ENCODE measurements at places on chromosomes 6 and 20.

GRCh38 chr6:33949111-33949510 lies 145.3 kb upstream of the MLN start:
- no peak for DNase-seq

DNA sequence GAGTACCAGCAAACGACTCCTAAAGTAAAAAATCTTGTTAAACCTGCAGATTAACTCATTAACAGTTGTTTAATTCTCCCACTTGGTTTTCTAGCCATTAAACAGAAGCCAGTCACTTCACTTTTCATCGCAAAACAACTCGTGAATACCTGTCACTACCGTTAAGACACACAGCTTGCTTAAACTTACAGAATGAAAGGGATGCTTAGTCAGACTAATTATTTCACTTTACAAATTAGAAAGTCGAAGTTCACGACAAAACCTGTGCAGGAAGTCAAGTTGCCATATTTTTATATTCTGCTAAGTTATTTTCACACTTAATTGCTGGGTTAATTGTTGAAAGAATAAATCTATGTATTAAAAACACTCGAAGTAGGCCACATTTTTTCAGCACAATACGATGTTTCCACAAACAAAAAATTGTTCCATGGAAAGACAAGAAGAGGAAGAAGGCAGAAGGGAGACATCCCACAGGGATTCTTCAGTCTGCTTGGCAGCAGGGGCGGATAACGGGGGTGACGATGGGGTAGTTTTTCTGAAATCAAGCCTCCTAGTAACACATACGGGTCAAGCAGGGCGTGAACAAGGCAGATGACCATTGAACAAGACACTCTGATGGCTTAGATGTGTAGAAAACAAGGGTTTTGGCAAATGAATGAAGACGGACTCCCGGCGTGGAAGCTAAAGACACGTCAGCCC lies 933 bp downstream of the SSR1 start:
- no peak for DNase-seq

GRCh38 chr20:51650685-51651134 lies 108.2 kb upstream of the NFATC2 start:
- DNase-seq = no peak

DNA sequence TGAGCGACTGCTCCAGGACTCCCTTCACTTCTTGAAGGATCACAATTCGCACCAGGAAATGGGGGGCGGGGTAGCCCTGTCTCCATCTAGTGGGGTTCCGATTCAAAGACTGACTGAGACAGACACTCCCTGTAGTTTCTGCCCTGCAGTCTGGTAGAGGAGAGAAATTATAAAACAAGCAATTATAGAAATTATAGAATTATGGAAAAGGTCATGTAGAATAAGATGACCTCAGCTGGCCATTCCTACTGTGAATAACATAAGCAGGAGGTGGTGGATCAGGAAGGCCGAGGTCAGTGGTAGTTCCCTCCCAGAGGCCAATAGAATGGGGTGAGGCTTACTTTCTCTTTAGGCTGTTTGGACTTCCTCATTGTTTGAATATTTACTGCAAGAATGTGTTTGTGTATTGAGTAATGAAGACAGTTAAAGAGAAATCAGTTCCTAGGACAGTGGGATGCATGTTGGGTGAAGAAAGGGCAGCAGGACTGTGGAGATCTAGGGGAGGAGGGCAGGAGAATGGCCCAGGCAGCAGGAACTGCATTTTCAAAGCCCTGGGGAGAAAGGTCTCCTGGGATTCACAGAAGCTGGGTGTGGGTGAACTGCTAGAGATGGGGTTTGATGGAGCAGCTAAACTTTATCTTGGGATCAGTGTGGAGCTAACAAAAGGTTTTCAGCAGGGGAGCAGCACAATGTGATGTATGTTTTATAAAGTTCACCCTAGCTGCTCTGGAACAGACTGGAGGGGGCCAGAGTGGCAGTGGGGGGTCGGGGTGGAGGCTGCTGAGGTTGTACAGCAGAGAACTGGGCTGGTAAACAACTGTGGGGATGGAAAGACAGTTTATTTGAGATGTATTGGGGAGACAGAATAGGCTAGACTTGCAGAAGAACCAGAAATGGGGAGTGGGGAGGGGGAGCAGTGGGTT lies 2.1 kb downstream of the ZNF341 start:
- no peak for DNase-seq

DNA sequence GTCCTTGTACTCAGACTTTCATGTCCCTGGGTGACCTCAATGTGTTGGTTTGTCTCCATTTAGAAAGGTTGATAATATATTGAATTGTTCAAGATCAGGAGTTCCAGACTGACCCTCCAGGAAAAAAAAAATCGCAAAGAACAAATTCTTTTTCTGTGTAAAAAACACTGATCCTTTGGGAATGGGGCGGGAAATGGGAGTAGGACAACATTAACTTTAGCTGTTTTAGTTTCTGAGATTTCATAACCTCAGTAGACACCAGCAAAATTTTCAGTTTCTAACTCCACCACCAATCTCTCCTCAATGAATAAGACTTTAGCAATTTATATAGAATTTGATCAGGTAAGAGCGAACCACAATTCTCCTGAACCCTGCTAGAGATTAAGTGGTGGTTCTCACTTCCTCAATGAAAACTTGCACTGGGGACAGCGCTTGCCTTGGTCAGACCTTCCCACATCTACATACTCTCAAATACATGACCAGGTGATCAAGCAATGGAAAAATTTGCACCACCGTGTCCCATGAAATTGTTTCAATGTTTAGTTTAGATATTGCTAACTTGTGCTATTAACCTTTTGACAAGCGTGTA lies 231.2 kb upstream of the PLN start:
- DNase-seq = no peak

DNA sequence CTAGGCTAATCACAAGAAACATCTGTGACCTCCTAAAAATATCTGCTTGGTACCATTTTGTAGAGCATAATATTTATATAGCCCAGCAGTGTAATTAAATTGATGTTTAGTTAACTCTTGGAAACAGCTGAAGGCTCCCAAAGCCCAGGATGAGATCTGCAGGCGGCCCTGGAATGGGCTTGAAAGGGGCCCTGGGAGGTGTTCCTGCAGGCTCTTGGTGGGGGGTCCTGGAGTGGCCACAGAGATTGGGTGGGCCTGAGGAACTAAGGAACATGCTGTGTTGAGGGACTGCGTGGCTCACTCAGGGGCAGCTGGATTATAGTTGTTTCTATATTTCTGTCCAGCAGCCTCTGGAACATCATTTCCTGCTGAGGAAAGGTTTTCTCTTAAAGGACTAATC lies 9.2 kb downstream of the SCP2D1 start:
- no peak for DNase-seq

- no peak for DNase-seq
Observed at GRCh38 chr6:81465859-81466258, 286.6 kb downstream of the TENT5A start.

GRCh38 chr6:133969921-133970295 lies 16.9 kb downstream of the TBPL1 start:
- no peak for DNase-seq

GRCh38 chr6:34318499-34319470 lies 70.0 kb upstream of the SMIM29 start:
- no peak for DNase-seq

DNA sequence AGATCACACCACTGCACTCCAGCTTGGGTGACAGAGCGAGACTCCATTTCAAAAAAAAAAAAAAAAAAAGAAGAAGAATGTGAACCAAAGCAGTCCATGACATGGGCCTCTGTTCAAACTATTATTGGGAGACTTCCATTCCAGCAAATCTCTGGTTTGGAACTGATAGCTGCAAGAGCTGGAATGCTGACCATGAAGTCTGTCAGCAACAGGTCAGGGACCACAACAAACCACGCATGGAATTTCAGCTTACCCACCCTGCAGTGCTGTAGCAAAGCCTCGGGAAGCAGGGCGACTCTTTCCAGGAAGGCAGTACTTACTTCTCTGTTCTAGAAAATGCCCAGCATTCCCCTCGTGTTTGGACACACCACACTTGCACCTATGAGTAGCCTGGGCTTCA lies 34.1 kb upstream of the TBC1D7 start:
- DNase-seq = no peak

DNA sequence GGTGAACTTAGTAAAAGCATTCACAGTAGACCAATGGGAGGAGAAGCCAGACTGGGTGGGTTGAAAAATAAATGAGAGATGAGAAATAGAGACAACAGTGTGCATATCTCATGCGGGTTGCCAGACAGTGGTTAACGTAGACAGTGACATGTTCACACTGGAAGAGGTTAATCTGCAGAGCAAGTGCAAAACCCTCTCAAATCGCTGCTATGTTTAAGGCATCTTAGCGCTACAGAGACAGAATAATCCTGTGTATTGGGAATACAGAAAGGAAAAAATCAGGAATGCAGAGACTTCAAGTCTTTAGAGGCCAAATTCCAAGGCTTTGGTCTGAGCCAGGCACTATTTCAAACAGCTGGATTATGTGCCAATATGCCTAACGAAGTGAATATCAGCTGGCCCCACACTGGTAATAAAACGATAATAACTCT lies 107.1 kb downstream of the TSHZ2 start:
- no peak for DNase-seq

DNA sequence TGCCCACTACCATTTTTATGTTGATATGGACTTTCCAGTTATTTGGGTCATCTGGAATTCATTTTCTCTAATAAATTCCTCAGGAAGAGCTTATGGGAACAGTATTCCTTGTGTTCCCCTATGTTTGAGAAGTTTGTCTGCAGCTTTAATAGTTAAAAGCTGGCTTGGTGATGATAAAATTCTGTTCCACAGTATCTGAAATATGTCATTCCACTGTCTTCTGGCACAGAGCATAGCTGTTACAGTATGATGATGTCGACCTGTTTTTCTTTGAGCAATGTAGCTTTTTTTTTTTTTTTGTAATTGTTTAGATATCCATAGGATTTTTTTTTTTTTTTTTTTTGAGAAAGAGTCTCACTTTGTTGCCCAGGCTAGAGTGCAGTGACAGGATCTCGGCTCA lies 43.2 kb downstream of the NCOA3 start:
- DNase-seq = no peak

- no peak for DNase-seq
Observed at GRCh38 chr20:22617160-22617559, 32.8 kb upstream of the FOXA2 start.

DNA sequence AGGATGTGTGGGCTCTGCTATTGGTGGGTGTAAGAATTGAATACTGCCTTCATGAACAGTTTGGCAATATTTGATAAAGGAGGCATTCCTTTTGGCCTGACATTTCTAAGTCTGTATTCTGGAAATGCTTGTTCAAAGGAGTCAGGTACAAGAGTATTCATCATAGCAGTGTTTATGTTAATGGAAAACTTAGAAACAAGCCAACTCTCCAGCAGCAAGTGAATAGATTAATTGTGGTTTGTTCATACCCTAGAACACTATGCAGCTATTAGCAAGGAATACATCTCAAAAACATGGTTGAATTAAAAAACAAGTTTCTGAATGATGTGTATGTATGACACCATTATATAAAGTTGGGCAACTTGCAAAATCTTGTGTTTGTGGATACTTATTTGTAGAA lies 195.8 kb downstream of the ZFAND3 start:
- DNase-seq = no peak

DNA sequence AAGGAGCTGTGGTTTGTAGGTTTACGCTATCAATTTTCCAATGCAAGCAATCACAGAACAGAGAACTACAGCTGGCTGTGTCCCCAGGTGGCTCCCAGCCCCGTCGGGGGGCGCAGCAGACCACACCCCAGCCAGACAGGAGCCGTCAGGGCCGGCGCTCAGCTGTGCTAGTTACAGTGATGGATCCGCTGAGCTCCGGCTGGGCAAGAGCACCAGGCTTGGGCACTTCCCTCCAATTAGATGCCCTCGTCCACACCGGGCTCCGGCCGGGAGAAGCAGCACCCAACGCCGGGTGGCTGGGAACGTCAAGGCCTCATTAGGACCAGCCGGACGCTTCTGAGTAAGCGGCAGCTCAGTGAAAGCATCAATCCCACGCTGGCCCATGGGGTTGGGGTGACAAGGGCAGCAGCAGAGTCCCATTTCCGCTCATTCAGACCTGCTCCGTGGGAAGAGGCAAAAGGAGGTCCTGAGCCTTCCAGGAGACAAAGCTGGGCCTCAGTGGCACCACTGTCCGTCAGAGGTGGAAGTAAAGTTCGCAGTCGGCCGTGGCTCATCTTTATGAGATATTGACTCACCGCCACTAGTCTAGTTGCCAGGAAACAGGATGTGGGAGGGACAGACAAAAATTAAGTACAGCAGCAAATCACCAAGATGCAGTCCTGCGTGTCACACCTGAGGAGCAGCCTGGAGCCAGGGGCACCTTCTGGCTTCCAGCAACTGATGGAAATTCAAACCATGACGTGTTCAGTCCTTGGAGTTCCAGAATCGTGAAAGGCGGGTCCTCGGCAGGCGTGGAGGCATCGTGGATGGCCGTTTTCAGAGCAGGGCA lies 164.1 kb downstream of the TAF4 start:
- no peak for DNase-seq

DNA sequence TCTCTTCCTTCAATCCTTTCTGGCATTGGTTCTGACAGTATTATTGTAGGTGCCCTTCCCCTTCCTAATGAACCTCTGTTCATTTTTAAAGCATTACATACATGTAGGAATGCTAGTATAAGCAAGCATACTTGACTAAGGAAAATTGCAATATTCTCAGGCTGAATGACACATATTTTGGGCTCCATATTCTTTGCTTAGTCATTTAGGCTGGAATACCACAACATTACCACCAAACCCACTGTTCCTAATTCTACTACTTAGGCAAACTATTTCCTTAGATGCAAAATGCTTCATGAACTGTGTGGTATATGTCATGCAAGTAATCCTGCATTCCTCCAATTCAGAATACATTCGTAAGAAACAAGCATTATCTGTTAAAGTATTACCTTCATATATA lies 113.9 kb downstream of the PRDM1 start:
- DNase-seq = no peak

- no peak for DNase-seq
Observed at GRCh38 chr6:112337209-112337638, 9.9 kb upstream of the RFPL4B start.

DNA sequence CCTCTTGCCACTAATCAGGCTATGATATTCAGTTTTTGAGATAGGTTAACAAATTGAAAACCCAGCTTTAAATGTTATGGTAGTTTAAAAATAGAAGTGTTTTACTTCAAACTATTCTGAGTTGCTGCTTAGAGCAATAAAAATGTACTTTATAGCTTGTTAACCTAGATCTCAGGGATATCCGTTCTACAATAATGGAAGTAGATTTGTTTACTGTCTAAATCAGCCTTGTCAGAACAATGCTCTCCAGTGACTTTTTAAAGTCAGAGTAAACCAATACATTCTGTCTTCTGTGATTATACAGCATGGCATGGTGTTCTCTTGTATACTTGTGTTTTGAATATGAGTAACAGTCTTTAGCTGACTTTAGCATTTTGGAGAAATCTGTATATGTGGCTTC lies 161.5 kb downstream of the PACRG start:
- no peak for DNase-seq

- DNase-seq = no peak
Observed at GRCh38 chr6:135159531-135159930, 21.6 kb upstream of the MYB start.

GRCh38 chr6:134932098-134932497 lies 17.8 kb downstream of the ALDH8A1 start:
- DNase-seq = no peak

All from stimulated activated CD4-positive, alpha-beta T cell treated with anti-CD3 and anti-CD28 coated beads, Interleukin-1b, Interleukin-23, amount 100 ng/mL, for 1 hour (primary cell).